ENCODE measurements at places on chromosomes 6 and 20. TPM values are rescaled to one million over a fixed set of nuclear protein-coding genes. Genes with fewer than 3 reads are reported as not detected.

BCAS1 gene
- 3.1 TPM for total RNA-seq

SRMS gene
- not detected for total RNA-seq

RNF182 gene
- total RNA-seq: 22.2 TPM

GRCh38 chr6:15473741-15474161, 189.1 kb downstream of the DTNBP1 start:
- H3K4me1 ChIP-seq: no peaks in the 10 kb centered on the region
- no peak overlapping the region for H3K4me3 ChIP-seq
- no peaks in the 10 kb centered on the region for H3K36me3 ChIP-seq
- H3K27ac ChIP-seq: no peak overlapping the region

C6orf141 gene
- 0.15 TPM for total RNA-seq

PCMTD2 gene
- 35.0 TPM for total RNA-seq

PRDM13 gene
- total RNA-seq: not detected

GRCh38 chr6:15549371-15549770, 113.5 kb downstream of the DTNBP1 start:
- no peak overlapping the region for H3K4me3 ChIP-seq
- H3K36me3 ChIP-seq: no peaks in the 10 kb centered on the region
- no peaks in the 10 kb centered on the region for H3K27me3 ChIP-seq
- no peak overlapping the region for H3K27ac ChIP-seq
- DNase-seq: no peak

ZNF334 gene
- 0.28 TPM for total RNA-seq

BPIFB4 gene
- not detected for total RNA-seq

GRCh38 chr20:52004715-52005114, 186.9 kb downstream of the ZFP64 start:
- H3K27ac ChIP-seq: no peak overlapping the region
- no peak overlapping the region for H3K4me3 ChIP-seq
- H3K4me1 ChIP-seq: no peaks in the 10 kb centered on the region
- DNase-seq: no peak

GRCh38 chr20:64254571-64255360, 782 bp upstream of the PCMTD2 start:
- H3K27me3 ChIP-seq: peaks cover 8% of the 10 kb centered on the region
- H3K4me3 ChIP-seq: peak overlapping the region; percentile 65
- no peak for DNase-seq
- H3K27ac ChIP-seq: peak overlapping the region; percentile 88
- H3K4me1 ChIP-seq: peaks cover 11% of the 10 kb centered on the region

C6orf15 gene
- total RNA-seq: not detected

GRCh38 chr6:128156321-128157111, 255.7 kb upstream of the THEMIS start:
- no peaks in the 10 kb centered on the region for H3K27me3 ChIP-seq
- DNase-seq: no peak
- no peaks in the 10 kb centered on the region for H3K4me1 ChIP-seq
- no peaks in the 10 kb centered on the region for H3K36me3 ChIP-seq
- H3K27ac ChIP-seq: no peak overlapping the region

GRCh38 chr6:115602466-115602865, 458.2 kb downstream of the FRK start:
- H3K4me3 ChIP-seq: no peak overlapping the region
- H3K36me3 ChIP-seq: no peaks in the 10 kb centered on the region
- H3K27me3 ChIP-seq: no peaks in the 10 kb centered on the region
- DNase-seq: no peak

GRCh38 chr20:10469599-10469998, 34.5 kb downstream of the SLX4IP start:
- H3K4me3 ChIP-seq: no peak overlapping the region
- no peaks in the 10 kb centered on the region for H3K27me3 ChIP-seq
- DNase-seq: peak; percentile 60
- H3K36me3 ChIP-seq: no peaks in the 10 kb centered on the region
- H3K27ac ChIP-seq: no peak overlapping the region
- H3K4me1 ChIP-seq: no peaks in the 10 kb centered on the region

DNA sequence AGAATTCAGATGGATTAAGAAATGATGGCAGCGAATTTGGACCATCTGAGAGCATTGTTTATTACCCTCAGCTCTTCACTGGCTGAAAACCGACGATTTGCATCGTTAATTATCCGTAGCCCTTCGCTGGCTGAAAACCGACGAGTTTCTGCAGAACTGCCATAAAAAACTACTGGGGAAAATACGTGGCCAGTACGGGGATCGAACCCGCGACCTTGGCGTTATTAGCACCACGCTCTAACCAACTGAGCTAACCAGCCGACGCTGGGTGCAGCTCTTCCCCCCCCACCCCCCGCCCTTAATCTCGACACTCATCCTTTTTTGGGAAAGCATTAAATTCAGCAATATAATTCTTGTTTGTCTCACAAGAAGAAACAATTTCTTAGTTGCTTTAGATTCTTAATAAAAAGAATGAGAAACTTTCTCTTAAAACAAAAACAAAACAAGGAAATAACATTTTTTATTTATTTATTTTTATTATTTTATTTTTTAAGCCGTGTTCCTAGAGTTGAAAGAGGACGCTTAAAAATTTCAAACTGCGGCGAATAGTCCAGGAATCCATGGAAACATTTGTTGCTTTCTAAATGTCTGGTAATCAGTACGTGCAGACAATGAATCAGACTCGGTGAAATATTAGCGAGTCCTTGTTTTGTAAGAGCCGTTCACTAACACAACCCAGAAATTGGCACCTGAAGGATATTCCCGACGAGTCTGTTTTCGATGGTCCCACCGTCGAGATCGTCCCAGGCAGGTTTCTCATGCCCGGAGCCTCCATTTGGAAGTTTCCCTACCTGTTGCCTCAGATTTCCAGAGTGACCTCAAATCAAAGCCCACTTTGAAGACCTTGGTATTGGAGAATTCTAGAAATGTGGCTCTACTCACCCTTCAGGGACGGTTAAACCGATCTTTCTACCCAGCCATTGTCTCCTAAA, 27.8 kb downstream of the PRSS16 start:
- H3K4me1 ChIP-seq: peaks cover 9% of the 10 kb centered on the region
- no peak overlapping the region for H3K27ac ChIP-seq
- H3K36me3 ChIP-seq: no peaks in the 10 kb centered on the region
- peak overlapping the region; percentile 61 for H3K4me3 ChIP-seq

DNA sequence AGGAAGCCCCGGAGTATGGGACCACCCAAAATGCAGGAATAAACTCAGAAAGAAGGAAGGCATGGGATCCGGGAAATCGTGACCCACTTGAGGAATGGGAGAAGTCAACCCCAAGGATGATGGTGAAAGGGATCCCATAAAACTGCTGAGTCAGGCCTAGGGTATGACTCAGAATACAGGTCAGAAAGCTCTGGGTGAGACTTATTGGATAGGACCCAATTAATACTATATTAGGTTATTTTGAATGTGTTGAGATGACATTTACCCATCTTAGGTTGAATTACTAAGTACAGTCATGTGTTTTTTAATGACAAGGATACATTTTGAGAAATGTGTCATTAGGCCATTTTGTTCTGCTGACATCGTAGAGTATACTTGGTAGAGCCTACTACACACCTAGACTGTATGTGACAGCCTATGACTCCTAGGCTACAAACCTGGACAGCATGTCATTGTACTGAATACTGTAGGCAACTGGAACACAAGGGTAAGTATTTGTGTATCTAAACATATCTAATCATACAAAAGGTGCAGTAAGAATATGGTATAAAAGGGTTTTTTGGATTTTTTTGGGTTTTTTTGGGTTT, 17.1 kb upstream of the HIVEP1 start:
- H3K4me1 ChIP-seq: no peaks in the 10 kb centered on the region
- H3K36me3 ChIP-seq: no peaks in the 10 kb centered on the region
- DNase-seq: no peak
- H3K4me3 ChIP-seq: no peak overlapping the region
- H3K27me3 ChIP-seq: no peaks in the 10 kb centered on the region
- H3K27ac ChIP-seq: no peak overlapping the region

- H3K27ac ChIP-seq: no peak overlapping the region
- no peak overlapping the region for H3K4me3 ChIP-seq
- peaks cover 27% of the 10 kb centered on the region for H3K4me1 ChIP-seq
These were observed 215.0 kb downstream of the ARID1B start for GRCh38 chr6:156992020-156992804.

- peaks cover 4% of the 10 kb centered on the region for H3K4me1 ChIP-seq
- H3K27ac ChIP-seq: no peak overlapping the region
- H3K4me3 ChIP-seq: no peak overlapping the region
- H3K27me3 ChIP-seq: no peaks in the 10 kb centered on the region
These were observed 70.7 kb upstream of the ZNFX1 start for GRCh38 chr20:49348563-49348962.

PLCB1 gene
- total RNA-seq: 0.59 TPM
